ENCODE measurements at places on chromosomes 3 and 15.

DNA sequence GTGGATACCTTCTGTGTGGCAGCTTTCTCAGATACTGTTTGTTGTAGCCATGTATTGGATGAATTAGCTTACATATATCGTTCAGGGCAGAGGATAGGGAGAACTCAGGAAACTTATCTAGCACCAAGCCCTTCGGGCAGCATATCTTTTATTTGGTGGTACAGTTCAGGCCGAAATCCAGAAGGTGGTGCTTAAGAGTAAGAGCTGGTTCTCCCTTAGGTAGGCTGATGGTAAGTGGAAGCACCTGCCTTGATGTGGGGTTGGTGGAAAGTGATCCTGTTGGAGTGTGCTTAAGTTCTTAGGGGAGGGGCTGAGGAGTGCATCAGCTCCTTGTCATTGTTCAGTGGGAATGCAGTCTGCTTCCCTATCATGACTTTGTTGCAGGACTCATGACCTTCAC, 187.5 kb downstream of the DOCK3 start:
- no peak for DNase-seq

DNA sequence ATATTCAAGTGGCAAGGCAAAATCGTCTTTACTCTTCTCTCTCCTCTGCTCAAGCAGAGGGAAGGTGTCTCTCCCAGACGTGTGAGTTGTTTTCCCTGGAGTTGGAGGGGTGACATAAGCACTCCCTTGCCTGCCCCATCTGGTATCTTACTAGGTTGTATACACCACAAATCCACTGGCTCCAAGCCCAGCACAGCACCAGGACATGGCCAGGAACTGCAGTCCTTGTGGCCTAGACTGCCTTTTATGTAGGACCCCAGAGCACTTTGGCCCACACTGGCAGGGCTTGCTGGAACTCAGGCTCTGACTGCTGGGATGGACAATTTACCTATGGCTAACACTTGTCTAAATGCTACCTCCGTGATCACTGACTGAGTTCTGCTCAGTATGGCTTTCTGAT, 34.0 kb downstream of the DZIP3 start:
- DNase-seq: no peak

GRCh38 chr3:20861454-20861853, 675.4 kb upstream of the SGO1 start:
- DNase-seq: no peak

GRCh38 chr3:24674261-24674660, 179.6 kb upstream of the THRB start:
- no peak for DNase-seq

DNA sequence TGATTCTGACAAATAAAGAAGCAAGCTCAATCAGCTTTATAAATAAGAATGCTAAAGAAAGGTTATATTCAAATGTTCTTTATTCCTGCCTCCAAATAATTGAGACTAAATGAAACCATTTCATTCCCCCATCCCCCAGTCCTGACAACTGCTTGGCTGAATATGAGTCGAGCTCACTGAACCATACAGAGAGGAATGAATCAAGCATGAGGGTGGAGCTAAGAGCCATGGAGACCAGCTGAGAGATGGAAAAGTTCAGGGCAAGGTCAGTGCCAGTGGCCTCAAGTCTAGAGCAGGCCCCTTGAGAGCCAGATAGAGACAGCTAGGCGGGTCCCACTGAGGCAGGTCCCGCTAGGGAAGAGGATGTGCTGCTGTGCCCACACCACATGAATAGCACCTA, 188.7 kb upstream of the EIF1B start:
- DNase-seq: no peak

DNA sequence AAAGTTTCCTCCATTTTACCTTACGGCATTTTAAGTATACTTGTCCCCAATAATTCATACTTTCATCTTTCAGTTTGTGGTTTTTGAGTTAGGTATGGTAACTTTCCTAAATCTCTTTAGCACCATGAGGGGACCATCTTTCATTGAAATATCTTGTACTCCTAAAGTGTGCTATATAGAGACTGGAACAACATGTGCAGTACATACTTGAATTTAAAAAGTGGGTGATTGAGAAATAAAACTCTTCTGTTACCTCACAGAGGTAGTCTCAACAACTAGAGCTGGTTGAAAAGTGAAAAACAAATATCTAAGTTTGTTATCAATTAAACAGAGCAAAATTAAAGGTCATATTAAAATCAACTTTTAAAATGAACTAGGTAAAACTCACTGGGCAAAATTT, 423.1 kb downstream of the ROBO2 start:
- DNase-seq: no peak

GRCh38 chr3:126424751-126425150, 30.0 kb downstream of the CFAP100 start:
- no peak for DNase-seq

DNA sequence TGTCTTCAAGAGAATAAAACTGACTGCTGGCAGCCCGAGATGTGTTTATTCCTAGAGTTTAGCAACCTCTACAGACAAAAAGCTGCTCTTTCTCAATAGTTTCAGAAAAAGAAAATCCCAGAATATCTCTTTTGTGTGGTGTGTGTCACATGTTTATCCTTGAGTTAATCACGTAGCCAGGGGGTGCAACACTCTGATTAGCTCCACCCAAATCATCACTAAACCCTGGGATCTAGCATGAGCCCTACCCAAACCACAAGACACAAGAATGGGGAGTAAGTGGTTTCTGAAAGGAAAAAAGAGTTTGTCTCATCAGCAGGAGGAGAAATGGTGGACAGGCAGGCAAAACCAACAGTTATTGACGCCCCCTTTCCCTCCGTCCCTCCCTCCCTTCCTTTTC, 78.5 kb upstream of the AGBL1 start:
- DNase-seq: no peak

GRCh38 chr3:134696155-134696554, 45.3 kb upstream of the KY start:
- no peak for DNase-seq

DNA sequence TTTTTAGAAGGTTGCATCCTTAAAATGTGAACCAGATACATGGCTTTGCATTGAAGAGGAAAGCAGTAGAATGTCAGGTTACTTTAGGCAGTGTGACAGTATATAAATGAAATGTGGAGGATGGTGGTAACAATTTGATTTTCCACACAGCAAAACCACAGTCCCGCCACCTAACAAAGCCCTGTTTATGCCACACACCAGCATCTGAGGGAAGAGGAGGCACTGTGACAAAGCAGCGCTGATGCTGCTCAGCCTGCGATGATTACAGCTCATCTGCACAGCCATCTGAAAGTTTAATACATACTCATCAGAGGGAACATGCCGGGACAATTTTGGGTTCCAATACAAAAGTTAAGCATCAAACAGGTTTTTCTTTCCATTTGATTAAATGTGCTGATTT, 8.9 kb downstream of the RNF7 start:
- peak; percentile 43 for DNase-seq

DNA sequence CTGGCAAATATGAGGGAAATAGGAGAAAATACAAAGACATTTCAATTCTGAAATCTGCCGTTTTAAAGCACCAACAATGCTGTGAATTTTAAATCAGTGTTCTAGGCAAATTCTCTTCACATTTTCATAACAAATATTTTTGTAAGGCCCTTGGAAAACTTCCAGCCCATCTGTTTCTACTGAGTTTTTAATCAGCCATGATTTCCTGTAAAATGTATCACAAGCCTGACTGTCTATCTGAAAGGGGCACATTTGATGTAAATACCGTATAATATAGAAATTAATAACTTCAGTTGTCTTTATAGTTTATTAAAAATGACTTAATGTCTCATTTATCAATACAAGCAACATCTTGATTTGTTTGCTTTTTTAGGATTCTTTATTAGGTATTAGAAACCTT, 454.7 kb downstream of the PYDC2 start:
- DNase-seq: no peak

Data from amygdala (tissue), 56 donors.